Stimulated activated CD4-positive, alpha-beta T cell treated with anti-CD3 and anti-CD28 coated beads, Interleukin-12 subunit alpha, Interleukin-12 subunit beta, amount 100 ng/mL, for 48 hours (primary cell): ENCODE measurements at places on chromosomes 11 and 22.

DNA sequence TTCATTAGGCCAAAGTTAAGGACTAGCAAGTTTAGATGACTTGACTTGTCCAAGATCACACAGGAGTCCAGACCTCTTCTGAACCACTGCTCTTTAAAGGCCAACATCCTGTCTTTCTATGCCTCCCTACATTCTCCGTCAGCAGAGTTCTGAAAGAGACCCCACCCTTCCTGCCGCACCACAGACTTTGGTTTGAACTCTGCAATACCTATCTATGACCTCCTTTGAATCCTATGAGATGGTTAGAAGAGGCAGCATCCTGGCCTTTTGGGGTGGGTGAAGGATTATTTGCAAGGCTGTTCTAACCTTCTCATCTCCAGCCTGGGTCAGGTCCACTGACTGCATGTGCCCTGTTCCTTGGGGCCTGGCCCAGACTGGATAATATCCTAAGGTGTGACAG, 4.3 kb upstream of the RRM1 start:
- no peak for DNase-seq

- no peak for DNase-seq
Measured at GRCh38 chr11:121539000-121539399, 86.2 kb upstream of the SORL1-AS1 start.

GRCh38 chr11:122853261-122853660, 15.0 kb downstream of the CRTAM start:
- DNase-seq, result no peak

DNA sequence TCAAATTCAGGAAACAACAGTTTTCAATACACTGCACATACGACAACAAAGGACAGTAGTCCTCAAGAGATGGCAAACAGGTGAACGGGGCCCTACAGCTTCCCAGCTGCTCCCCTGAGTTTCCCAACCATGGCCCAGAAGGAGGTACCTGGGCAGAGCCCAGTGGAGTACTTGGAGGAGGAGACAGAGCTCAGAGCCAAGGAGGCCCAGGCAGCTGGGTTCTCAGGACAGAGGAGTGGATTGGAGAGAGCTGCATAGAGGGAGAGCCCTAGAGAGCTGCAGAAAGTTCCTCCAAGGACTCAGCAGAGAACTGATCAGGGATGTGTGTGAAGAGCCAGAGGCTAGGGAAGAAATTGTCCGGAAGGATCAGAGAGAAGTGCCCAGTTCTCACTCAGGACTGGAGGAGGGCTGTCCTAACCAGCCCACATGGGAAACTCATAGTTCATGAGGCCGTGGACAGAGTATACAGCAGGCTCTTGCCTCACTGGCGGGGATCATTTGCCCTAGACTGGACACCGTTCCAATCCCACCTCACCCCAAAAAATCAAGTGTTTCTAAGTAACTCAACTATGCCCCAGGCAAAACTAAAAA, 7.6 kb upstream of the ASCL2 start:
- DNase-seq, result no peak

DNA sequence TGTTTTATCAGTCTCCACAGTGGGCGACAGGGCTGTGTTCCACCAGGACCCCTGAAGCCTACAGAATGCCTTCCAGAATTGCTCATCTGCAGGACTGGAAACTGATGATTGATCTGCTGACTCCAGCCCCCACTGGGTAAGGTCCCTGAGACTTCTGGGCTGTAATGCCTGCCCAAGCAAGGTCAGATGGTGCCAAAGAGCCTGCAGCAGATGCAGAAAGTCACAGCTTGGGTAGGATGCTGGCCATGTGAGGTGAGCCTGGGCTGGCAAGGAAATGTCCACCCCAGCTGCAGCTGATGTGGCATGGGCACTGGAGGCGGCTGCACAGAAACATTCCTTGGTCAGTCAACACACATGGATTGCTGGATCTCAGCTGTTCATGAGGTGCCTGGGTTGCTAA, 30.9 kb downstream of the LRRC32 start:
- DNase-seq, result no peak

DNA sequence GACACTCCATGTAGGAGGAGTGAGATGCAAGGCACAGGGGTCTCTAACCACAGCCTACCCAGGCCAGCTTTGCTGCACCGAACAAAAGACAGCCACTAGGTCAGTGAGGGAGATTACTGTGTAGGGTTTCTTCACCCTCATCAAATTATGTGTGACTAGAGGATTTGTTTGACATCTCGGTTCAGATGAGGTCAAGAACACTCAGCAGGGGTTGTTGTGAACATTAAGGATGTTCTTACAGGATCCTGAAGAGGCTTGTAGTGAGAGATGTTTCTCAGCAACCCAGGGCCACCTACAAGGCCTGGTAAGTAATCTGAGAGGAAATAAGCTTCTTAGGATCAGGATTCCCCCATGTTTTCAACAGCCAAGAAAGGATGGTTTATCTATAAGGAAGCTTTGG, 202.1 kb downstream of the NXPE2 start:
- DNase-seq, result no peak
